ENCODE measurements at places on chromosomes 1 and 21. TPM values are rescaled to one million over a fixed set of nuclear protein-coding genes. Genes with fewer than 3 reads are reported as not detected.

DNA sequence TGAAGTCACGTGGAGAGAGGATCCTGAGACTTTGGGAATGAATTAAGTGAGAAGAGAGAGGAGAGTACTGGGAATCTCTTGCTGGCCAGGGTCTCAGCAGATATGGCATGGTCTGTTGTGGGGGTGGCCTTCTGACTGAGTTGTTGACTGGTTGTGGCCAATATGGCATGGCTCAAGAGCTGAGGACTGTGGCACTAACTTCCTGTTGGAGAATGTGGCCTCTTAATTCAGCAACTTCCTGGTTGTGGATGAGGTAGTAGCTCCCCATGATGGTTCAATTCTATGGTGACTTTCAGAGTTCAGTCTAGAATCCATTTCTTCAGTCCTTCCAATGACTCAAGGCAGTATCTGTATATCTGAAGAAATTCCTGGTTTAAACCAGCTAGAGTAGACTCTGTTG is 44.7 kb upstream of the PAXBP1 start:
- peaks cover 13% of the 10 kb centered on the region for H3K27me3 ChIP-seq
- no peak overlapping the region for H3K4me3 ChIP-seq
- no peak for DNase-seq
- H3K27ac ChIP-seq, result no peak overlapping the region

DNA sequence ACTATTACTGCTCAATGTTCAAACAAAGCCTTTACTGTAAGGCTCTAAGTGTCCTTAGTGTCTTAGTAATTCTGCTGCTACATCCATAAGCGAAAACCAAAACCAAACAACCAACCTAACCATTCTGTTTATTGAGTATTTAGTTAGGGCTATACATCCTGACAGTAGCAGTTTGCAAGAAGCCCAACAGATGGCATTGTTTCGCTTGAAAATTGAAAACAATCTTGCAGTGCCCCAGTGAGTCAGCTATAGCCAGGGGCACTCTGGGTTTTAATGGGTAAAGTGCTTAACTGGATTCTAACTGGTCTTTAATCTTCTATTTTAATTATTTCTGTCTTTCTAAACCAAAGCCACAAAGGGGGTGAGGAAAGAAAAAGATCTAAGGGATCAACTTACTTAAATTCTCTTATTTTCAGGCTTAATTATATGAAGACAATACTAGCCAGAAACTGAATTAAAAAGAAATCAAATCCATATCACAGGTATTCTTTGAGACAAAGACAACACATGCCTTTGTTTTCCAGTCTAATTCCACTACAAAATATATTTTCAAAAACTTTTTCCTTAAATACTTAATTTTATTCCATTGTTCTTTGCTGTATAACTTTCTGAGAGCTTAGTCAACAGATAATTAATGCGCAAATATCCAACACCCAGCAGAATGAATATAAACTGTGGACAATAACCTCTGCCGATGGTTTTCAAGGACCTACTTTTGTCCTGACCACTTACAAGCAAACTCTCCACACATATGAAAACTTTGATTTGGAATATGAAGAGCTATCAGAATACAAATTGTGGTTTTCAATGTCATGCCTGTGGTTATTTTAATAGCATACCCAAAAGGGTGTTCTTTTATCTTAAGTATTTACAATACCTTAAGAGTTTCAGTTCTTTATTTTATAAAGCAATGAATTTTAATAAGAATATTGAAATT is 15.2 kb downstream of the POGZ start:
- H3K27me3 ChIP-seq, result no peaks in the 10 kb centered on the region
- H3K36me3 ChIP-seq, result no peaks in the 10 kb centered on the region
- no peak overlapping the region for H3K4me3 ChIP-seq
- DNase-seq, result peak; percentile 87

The AMPD1 gene
- total RNA-seq, result not detected

DNA sequence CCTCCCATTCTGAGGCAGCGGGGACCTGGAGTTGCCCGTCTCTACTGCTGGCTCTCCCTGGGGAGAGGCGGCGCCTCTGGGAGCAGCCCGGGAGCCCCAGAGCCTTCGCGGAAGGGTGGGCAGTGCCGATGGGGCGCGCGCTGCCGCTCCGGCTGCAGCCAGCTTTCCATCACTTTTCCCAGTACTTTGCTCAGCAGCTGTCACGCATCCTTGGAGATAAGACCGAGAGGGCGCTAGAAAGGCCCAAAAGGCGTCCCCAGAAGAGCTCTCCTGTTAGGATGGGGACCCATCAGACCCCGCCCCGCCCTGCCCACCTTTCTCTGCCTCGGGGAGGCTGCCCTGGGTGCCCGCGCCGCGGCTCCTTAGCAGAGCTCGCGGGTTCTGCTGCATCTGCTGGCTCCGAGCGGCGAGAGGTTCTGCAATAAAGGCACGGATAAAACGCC is 534 bp downstream of the KCNH1 start:
- H3K4me1 ChIP-seq, result peaks cover 22% of the 10 kb centered on the region
- H3K4me3 ChIP-seq, result peak overlapping the region; percentile 85
- H3K27ac ChIP-seq, result peak overlapping the region; percentile 32

DNA sequence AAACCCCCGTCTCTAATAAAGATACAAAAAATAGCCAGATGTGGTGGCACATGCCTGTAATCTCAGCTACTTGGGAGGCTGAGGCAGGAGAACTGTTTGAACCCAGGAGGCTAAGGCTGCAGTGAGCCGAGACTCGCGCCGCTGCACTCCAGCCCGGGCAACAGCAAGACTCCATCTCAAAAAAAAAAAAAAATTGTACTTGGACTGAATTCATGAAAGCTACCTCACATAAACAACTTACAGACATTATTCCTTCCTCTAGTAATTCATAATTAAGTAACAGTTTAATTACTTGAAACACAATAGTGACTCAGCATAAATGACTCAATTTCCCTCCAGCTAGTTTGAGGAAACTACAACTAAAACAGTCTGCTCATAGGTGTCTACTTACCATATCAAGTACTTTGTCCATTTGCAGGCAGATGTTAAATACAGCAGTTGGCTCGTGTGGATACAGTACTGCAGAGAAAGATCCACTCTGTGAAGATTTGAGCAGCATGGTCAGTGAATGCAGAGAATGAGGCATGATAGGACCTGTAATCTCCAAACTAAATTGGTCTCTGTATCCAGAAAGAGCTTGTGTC is 9.4 kb downstream of the DONSON start:
- H3K4me1 ChIP-seq, result peaks cover 32% of the 10 kb centered on the region
- H3K36me3 ChIP-seq, result peaks cover 15% of the 10 kb centered on the region
- peak overlapping the region; percentile 61 for H3K4me3 ChIP-seq
- peak; percentile 45 for DNase-seq
- H3K27me3 ChIP-seq, result no peaks in the 10 kb centered on the region

The SPRR4 gene
- not detected for total RNA-seq

- DNase-seq, result no peak
- H3K27ac ChIP-seq, result no peak overlapping the region
- H3K27me3 ChIP-seq, result no peaks in the 10 kb centered on the region
- H3K4me3 ChIP-seq, result no peak overlapping the region
- H3K4me1 ChIP-seq, result peaks cover 22% of the 10 kb centered on the region
Measured at GRCh38 chr1:26583646-26584485, 54.3 kb downstream of the RPS6KA1 start.

The GPR157 gene
- total RNA-seq, result 9.3 TPM

DNA sequence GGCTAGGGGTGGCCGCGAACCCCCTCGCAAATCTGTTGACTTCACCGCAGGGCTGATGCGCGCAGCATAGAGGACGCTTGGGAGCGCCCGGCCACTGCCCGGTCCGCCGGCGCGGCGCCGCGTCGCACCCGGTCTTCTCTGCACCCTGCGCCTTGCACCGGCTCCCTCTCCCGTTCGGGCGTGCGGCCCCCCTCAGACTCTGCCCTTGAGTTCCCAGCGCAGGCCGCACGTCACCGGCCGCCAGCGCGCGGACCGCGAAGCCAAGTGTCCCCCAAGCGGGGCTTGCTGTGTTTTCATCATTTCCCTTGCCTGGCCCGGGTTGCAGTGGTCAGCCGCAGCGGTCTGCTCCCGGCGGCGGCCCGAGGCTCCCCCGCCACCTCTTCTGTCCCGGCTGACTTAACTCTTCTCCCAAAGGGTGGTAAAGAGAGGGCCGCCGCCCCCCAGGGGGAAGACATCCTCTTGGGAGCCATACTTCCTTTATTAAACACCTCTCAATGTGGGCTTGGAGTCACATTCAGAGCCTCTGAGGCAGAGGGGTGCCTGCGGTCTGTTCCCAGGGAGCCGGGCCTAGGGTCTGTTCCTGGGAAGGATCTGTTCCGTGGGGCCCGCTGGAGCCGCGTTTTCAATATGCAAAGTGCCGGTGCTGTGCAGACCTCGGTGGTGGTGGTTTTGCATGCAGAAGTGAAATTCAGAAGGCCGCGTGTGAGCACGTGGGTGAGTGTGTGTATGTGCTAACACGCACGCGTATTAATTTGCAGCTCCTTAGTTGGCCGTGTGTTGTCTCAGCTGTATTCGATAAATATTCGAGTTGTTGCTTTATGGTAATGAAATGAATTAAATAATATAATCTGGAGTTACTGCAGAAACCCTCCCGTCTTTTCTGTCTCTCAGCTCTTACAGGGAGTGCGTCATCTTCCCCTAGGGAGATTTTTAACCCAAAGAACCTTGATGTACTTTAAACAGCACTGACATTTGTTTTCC is 17.6 kb downstream of the PBX1 start:
- H3K27ac ChIP-seq, result peak overlapping the region; percentile 95
- no peaks in the 10 kb centered on the region for H3K27me3 ChIP-seq
- peak; percentile 75 for DNase-seq
- H3K36me3 ChIP-seq, result peaks cover 10% of the 10 kb centered on the region
